Stimulated activated CD4-positive, alpha-beta T cell treated with anti-CD3 and anti-CD28 coated beads, Interleukin-1b, Interleukin-23, amount 100 ng/mL, for 1 hour (primary cell): ENCODE measurements at places on chromosomes 5 and 9.

DNA sequence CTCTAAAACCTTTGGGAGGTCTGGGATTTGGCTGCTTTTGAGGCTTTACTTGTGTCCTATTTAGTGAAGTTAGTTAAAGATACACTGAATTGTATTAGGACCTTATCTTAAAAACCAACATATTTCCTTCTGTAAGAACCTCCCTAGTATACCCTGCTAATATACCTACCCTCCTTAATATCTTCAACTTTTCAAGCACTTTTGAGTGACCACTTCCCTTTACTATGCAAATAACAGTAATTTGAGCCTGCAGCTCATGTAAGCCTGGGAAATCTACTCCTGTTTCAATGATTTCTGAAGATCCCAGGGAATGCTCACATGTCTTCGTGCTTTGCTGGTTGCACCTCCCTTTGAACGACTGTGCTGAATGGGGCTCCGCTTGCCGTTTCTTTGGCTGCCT lies 358.5 kb downstream of the YTHDC2 start:
- no peak for DNase-seq

DNA sequence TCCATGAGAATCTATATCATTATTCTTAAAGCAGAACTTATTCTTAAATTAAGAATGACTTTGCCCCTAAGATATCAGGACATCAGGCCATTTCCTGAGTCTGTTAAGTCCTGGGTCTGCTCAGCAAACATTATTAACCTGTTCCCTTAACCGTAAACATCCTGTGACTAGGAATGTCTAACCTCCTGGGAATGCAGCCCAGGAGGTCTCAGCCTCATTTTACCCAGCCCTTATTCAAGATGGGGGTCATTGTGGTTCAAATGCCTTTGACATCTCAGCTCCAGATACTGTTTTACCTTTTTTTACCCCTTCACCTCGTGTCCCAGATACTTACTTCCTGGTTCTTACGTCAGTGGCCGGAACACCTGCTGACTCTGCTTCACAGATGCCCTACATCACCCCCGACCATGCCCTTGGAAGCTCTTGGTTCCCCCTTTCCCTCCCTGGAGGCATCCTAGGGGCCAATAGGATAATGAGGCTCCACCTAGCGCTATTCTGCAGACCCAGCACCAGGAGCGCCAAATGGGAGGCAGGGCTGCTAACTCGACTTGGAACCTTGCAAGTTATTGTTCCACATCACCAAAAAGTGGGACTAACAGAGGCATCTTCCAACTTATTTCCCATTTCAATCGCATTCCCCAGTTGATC lies 182.5 kb downstream of the MED10 start:
- no peak for DNase-seq

DNA sequence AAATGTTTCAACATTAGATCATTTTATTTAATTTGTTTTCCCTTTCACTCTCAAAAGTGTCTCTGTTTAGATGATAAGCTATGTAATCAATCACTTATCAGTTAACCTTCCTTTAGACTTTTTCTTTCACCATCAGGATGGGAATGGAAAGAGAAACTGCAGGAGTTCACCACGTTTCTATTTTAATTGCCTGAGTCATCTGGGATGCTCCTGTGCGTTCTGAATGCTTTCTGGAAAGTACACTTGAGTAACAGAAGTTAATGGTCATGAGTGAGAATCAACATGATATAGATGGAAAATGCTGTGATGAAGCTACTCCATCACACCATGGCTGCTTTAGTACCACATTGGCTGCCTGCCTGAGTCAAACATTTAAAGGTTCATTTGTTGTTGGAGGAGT lies 783.3 kb upstream of the CDH9 start:
- no peak for DNase-seq

DNA sequence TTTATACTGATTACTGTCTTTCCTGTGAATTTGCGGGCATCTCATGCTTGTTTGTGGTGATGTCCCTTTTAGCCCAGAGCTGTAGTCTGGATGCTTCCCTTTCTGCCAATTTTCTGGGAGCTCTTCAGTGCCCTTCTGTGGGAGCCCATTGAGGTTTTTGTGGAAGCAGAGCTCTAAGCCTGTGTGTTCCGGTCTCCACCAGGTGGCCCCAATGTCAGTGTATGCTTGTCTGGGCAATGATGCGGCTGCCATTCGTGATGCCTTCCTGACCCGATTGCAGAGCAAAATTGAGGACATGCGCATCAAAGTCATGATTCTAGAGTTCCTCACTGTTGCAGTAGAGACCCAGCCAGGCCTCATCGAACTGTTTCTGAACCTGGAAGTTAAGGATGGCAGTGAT lies 35.1 kb downstream of the SH3GLB2 start:
- DNase-seq = no peak

DNA sequence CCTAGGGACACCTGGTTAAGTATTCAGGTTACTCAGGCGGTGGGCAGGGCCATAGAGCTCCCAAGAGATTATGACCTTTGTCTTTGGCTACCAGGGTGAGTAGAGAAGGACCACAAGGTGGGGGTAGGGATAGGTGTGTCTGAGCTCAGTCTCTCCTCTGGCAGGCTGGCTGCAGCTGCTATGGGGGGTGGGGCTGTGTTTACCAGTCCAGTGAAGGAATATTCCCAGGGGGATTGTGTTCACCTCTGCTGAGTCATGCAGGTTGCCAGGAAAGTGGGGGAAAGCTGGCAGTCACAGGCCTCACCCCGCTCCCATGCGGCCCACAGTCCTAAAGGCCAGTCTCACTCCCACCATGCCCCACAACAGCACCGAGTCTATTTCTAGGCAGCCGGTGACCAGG lies 53.6 kb upstream of the POU5F2 start:
- no peak for DNase-seq

- DNase-seq = no peak
These were observed 90.3 kb upstream of the CER1 start for GRCh38 chr9:14812806-14813205.

DNA sequence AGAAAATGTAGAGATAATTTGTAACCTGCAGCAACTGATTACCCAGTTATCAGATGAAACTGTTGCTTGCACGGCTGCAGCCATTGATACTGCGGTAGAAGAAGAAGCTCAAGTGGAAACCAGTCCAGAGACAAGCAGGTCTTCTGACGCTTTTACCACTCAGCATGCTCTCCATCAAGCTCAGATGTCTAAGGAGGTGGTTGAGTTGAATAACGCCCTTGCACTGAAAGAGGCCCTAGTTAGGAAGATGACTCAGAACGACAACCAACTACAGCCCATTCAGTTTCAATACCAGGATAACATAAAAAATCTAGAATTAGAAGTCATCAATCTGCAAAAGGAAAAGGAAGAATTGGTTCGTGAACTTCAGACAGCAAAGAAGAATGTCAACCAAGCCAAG lies 1.7 kb downstream of the KIF4B start:
- no peak for DNase-seq

- no peak for DNase-seq
These were observed 14.1 kb downstream of the MAN2A1 start for GRCh38 chr5:109703829-109704228.

DNA sequence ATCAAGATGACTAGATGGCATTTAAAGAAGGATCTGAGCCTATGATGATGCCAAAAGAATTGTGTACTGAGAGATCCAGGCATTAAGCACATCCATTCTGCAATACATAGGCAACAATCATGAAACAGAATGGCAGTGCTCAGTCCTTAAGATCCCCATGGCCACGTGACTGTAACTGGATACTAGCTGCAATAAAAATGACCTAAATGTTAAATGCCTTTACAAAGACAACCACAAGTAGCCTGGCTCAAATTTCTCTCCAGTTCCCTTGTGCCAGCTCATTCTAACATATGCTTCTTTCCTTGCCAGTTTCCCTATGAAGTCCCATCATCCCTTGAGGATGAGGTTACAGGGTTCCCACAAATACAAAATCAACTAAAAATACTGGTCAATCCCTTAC lies 148.3 kb upstream of the GHR start:
- DNase-seq = no peak

- no peak for DNase-seq
These were observed 23.8 kb upstream of the TDRD7 start for GRCh38 chr9:97387936-97388684.

DNA sequence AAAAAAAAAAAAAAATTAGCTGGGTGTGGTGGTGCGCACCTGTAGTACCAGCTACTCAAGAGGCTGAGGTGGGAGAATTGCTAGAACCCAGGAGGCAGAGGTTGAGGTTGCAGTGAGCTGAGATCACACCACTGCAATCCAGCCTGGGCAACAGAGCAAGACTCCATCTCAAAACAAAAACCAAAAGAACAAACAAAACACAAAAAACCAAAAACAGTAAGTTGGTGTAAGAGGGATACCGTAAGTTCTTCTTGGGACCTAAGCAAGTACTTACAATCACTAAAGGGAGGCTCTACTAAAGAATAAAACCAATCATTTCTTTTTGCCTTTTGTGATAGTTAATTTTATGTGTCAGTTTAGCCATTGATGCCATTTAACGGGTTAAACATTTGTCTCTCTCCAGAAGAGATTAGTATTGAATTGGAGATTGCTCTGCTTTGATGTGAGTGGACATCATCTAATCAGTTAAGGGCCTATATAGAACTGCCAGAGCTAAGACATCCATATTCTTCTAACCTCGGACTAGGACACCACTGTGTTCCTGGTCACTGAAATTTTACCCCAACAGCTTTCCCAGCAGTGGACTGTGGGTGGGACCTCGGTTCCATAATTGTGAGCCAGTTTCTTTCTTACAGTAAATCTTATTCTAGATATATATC lies 10.5 kb upstream of the ETF1 start:
- no peak for DNase-seq

DNA sequence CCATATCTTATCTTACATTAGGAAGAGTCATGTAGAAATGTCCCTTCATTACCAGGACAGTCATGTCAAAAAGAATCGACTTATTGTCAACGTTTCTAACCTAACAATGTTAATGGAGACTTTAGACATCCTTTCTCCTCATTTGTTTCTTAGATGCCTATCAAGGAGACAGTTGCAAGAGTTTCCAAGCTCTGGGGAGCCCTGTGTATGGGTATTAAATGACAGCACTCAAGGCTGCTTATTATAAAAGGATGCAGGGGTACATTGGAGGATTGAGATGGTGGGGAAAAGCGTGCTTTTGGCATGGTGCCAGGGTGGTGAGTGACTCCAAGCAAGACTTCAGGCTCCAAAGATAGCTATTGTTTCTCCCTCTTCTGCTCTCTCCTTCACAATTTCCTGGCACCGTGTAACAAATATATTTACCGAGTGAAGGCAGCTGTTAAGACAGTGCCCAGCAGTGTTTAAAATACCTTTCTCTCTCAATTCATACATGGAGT lies 461.3 kb upstream of the CLINT1 start:
- no peak for DNase-seq

DNA sequence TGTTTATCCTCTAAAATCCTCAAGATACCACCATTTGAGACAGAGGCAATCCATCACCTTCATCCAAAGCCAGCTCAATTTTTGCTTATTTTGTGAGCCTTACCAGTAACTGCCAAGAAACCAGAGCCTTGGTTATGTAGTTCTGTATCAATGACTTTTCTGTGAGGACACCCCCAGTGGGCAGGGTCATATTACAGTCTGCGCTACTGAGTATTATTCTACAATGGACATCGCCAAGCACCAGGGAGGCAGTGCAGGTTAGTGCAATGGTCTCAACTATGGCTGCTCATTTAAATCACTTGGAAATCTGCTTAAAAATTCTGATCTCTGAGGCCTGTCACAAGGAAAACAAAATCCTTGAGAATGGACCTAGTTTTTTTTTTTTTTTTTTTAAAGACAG lies 90.5 kb upstream of the NIPAL4 start:
- no peak for DNase-seq

- no peak for DNase-seq
These were observed 92.2 kb upstream of the SLC28A3 start for GRCh38 chr9:84432746-84433145.

- DNase-seq = no peak
These were observed 1046.9 kb downstream of the CDH12 start for GRCh38 chr5:21806271-21806670.

- no peak for DNase-seq
These were observed 155.4 kb upstream of the CLINT1 start for GRCh38 chr5:158014372-158014771.

DNA sequence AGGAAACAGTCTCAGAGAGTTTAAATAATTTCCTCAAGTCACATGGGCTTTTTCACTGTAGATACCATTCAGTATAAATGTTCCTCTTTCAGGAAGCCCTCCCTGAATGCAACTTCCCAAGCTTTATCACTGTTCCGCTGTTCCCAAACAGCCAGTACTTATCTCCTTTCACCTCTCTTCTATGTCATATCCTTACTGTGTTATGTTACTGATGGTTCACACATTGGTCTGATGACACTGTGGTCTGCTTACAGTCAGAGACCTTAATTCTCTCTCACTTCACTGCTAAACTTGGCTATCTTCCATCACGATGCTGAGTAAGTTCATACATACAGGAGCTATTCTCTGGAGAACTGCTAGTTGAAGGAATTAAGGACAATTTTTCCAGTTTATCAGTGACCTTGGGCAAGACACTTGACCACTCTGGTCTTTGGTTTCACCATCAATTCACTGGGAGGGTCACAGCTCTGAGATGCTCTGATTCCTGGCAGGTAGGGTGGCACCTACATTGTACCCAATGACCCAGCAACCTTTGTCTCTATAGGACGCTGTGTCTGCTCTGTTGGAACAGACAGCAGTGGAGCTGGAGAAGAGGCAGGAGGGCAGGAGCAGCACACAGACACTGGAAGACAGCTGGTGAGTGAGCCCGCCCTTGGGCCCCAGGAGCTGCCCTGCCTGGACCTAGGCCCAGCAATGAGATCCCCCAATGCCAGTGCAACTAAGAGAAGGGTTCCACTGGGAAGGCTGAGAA lies 42.1 kb upstream of the RARS1 start:
- DNase-seq = no peak

DNA sequence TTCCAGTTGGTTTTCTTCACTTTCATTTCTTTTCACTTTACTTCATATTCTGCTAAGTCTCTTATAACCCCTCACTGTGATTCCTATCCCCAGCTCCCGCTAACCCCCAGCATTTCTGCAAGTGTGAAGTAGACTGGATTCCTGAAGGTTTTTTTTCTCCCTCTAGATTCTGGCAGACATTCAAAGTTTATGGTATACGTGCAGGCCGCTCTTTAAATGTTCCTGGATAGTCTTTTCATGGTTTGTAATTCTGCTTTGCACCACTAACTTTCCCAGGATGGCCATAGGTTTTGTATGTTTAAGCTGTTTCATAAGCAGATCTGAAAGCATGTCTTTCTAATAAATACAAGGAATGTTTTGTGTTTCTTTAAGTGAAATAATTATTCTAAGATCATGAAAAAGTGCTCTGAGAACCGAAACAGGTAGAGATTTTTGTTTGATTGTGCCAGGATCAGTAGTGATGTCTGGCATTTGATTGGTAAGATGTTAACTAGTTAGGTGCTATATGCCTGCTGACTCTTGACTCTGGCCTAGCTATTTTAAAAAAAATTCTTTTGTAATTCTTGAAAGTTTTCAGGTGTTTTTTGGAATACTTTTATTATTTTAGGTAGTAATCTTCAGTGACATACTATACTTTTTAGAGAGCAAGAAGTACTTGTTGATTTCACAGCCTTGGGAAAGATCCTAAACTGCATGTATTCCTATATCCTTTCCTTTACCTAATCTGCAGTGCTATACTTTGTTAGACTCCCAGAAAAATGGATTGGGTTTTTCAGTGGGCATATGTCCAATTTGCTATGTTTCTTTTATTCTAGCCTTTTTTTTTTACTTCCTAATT lies 29.7 kb downstream of the CNOT6 start:
- DNase-seq = no peak
